ENCODE measurements at places on chromosomes 2 and 18.

- DNase-seq: no peak
These were observed 32.7 kb upstream of the SPRED2 start for GRCh38 chr2:65465124-65465523.

DNA sequence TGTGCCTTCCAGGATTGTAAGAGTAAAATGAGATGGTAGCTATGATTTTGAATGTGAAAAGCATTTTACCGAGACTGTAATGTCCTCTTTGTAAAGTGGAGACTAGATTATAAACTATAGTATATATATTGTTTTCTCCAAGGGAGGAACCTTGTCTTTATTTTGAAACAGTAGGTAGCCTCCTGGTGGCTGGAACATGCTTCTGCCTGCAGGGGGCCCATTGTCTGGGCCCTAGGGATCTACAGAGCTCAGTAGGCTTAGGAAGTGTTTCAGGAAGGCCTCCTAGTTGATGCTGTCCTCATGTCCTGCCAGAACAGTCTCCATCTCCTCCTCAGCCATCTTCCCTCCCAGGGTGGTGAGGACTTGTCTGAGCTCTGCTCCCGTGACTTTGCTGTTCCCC, 3.0 kb downstream of the PIKFYVE start:
- DNase-seq: no peak

GRCh38 chr2:28610583-28611201, 114.8 kb downstream of the PLB1 start:
- no peak for DNase-seq

GRCh38 chr2:110166266-110166665, 38.5 kb downstream of the NPHP1 start:
- DNase-seq: no peak

- no peak for DNase-seq
These were observed 299.4 kb downstream of the ZNF516 start for GRCh38 chr18:76195601-76196000.

- no peak for DNase-seq
These were observed 20.9 kb upstream of the TANK start for GRCh38 chr2:161139098-161139987.

DNA sequence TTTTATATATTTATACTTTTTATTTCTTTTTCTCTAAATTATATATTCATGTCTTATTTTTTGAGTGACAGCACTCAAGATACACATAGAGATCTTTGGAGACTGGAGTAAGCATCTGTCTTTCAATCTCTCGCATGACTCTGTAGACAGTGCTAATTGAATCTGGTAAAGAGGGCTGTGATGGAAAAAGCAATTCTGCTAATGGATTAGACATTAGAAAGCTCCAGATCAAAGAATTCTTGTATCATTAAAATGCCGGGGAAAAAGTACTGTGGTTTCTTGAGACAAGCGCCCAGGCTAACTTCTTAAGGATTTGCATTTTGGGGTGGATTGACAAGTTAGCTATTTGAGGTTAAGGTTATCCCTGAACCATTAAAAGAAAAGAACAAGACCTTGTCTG, 383.1 kb upstream of the TNP1 start:
- no peak for DNase-seq

- DNase-seq: no peak
These were observed 90.0 kb downstream of the GALR1 start for GRCh38 chr18:77339623-77340022.

DNA sequence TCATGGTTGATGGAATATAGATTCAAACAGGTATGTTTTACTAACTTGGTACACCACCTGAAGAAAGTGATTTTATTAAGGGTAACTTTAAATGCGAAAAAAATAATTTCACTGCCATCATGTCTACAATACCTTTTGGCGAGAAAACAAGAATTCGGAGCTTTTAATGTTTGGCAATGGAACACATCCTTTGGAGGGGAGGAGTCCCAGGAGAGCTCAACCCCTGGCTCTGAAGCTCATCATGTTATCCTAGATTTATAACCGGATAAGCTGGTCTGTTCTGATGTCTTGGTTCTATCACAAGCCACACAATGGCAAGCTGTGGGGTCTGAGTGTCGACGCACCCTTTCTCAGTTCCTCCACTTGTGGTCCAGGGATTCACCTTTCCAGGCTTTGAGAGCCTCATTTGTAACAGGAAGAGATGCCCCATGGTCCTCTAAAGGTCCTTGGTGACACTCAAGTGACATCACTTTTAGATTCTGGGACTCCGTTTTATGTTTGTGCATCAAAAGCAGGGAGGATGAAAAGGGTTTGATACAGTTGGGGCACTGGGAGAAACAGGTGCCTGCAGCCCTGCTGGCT, 172.7 kb downstream of the BCL2 start:
- no peak for DNase-seq

- no peak for DNase-seq
These were observed 2045.3 kb upstream of the PIK3C3 start for GRCh38 chr18:39909706-39910105.

- no peak for DNase-seq
These were observed 2.7 kb downstream of the MAP4K3 start for GRCh38 chr2:39434233-39434897.

GRCh38 chr2:187679454-187679853, 125.2 kb upstream of the TFPI start:
- no peak for DNase-seq

- no peak for DNase-seq
These were observed 228.5 kb upstream of the SMIM21 start for GRCh38 chr18:75656035-75656434.

DNA sequence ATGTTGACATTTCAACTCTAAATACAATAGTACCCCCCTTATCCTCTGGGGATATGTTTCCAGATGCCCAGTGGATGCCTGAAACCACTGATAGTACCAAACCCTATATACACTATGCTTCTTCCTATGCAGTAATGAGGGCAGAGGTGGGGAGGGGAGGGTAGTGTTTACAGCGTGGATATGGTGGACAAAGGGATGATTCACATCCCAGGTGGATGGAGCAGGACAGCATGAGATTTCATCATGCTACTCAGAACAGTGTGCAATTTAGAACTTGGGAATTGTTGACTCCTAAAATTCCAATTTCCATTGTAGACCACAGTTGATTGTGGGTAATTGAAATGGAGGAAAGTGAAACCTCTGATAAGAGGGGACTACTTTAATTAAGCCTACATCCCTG, 75.4 kb downstream of the TSN start:
- no peak for DNase-seq

- DNase-seq: no peak
These were observed 151.3 kb upstream of the SERPINE2 start for GRCh38 chr2:224190234-224190935.

GRCh38 chr2:80328159-80328571, 23.6 kb upstream of the LRRTM1 start:
- DNase-seq: no peak

- DNase-seq: no peak
These were observed 190.2 kb downstream of the SETBP1 start for GRCh38 chr18:44870631-44871502.

DNA sequence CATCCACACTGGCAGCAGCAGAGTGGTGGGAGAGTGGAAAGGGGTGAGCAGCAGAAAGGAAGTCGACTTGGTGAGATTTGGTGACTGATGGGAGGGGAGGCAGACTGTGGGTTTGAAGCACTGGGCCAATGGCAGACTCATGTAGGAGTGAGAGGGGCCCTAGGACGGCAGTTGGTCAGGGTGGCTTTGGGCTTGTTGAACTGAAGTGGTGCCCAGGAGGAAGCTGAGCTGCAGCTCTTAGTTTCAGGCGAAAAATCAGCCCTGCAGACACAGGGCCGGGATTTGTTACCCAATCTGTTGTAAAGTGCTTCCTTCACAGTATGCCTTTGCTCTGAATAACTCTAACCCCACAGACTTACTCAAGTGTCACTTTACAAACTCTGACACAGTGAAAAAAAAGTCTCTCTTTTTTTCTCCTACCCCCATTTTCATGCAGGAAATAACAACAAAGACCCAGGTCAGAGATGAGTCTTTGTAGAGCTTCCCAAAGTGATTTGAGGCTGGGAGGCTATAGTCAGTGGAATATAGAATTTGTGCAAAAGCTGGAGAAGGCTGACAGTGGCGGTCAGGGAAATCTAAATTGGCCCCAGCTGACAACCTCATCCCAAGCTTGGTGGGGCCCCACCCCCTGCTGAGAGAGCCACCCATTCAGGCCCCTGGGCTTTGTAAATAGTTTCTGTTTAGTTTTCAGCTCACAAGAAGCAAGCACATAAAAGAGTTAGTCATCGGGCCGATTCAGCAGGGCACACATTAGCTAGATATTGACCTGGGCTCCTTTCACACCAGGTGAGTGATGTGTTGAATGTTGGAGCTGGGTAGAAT, 226.9 kb downstream of the VAPA start:
- DNase-seq: no peak

GRCh38 chr2:141493936-141494335, 636.9 kb downstream of the LRP1B start:
- no peak for DNase-seq

DNA sequence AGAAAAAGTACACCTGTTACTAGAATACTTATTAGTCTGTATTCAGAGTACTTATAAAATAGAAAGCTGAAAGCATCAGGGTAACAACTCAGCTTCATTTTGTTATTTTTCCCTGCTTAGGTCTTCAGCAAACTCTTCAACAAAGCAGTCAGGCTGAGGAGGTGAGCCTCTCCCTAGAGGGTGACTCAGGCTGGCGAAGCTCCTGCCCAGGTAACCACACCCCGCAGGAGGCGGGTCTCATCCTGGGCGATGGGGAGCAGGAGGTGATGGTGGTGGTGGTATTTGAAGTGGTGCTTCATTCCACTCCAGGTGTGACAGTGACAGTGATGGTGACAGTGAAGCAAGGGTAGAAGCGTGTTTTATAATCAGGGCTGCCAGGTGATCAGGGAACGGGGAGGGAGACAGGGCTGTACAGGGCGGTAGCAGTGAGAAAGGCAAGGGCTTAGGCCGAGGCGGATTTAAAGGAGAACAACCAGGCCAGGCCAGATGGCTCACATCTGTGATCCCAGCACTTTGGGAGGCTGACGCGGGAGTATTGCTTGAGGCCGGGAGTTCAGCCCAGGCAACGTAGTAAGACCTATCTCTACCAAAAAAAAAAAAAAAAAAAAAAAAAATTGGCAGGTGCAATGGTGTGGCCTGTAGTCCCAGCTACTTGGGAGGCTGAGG, 127.1 kb downstream of the SOCS6 start:
- DNase-seq: no peak

DNA sequence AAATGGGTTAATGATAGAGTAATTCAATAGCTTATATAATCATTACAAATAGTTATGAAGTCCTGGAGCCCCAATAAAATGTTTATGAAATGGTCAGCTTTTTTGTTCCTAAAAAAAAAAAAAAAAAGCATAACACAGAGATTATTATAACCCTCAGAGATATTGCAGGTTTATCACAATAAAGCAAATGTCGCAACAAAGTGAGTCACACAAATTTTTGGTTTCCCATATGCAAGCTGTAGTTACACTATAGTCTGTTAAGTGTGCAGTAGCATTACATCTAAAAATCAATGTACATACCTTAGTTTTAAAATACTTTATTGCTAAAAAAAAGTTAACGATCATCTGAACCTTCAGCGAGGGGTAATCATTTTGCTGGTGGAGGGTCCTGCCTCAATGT, 20.0 kb downstream of the WDFY1 start:
- DNase-seq: no peak

DNA sequence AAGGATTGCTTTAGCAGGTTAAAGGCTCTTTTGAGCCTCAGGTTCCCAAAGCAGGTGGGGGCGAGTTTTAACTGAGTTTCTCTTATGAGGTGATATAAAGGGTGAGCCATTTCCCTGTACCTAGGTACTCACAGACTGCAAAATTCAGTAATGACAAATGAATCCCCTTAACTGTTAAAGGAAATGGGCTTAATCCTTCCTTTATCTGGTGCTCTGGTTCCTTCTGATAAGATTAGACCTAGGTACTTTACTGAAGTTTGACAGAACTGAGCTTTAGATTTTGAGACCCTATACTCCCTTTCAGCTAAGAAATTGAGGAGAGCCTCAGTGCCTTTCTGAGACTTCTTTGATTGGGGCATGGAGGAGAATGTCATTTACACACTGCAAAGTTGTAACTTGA, 42.6 kb downstream of the STK17B start:
- no peak for DNase-seq

DNA sequence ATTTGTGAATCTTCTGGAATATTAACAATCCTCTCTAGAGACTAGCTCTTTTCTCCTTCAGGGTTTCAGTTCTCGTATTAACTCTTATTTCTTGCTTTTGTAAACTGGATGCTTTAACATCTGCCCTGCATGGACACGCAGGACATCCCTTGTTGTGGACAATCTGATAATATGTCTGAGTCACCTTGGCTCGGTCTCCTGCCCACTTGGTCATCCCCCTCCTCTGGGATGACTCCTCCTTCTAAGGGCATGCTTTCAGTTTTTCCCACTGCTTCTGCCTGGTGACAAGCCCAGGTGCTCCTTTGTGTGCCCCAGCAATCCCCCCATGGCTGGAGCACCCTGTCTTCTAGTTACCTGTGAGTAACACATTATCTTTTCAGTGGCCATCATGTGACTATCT, 460.5 kb downstream of the DSC3 start:
- DNase-seq: no peak

DNA sequence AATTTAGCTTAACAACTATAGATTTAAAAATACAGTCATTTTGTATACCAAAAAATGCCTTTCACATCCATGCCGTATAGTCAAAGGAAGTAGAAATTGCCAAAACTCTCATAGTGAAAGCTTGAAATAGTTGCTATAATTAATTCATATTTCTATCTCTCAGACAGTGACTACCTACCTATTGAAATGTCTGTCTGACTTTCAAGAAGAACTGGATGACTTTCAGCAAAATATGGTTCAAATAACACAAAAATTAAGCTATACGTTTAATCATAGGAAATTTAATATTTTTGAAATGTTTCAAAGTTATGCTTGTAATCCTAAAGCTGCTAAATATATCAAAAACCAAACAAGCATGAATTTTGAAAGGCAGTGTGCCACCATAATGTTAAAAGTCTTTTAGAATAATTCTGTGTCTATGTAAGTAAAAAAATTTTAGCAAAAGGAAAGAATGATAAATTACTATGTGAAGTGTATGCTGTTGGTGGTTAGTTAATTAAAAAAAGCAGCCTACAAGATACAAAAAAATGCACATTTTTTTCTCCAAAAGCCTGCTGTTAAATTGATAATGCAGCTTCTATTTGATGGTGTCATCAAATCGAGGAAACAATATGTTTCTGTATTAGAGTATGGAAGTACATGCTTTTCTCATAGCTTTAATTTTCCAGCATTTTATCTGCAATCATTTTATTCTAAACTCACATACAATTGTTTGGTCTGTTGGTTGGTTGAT, 57.7 kb upstream of the ST6GAL2 start:
- no peak for DNase-seq

DNA sequence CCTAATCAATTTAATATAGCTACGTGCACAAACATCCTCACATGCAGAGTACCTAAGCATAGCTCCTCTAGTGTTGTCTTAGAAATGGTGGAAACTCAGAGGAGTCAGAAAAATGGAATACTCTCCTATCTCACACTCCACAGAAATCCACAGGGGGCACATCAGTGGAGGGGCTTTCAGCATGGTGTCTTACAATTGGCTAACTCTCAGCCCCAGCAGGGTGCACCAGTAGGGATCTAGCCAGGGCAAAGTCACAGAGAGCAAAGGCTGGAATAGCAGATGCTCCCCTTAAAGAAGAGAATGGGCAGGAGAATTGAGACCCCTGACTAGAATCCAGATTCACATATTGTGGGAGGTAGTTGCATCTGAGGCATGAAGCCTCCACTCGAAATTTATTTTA, 135.7 kb downstream of the MAIP1 start:
- DNase-seq: no peak

Data from stimulated activated CD8-positive, alpha-beta memory T cell treated with anti-CD3 and anti-CD28 coated beads, Interleukin-15, amount 100 ng/mL, for 4 hours (primary cell).